ENCODE measurements at places on chromosomes 7 and 10.

DNA sequence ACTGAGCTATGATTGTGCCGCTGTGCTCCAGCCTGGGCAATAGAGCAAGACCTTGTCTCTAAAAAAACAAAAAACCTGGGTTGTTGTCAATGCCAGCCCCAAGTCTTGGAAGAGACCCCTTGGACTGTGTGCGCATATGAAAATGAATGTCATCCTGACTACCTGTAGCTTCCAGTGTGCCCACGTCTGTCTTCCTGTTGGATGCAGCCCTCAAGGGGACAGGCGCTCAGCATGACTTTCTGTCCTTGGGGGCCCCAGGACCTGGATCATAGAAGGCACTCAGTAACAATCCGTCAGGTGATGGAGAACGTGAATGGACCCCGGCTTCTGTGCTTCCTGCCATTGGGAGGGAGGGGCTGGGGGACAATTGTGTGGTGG is 9.0 kb downstream of the PRF1 start:
- no peak for DNase-seq

DNA sequence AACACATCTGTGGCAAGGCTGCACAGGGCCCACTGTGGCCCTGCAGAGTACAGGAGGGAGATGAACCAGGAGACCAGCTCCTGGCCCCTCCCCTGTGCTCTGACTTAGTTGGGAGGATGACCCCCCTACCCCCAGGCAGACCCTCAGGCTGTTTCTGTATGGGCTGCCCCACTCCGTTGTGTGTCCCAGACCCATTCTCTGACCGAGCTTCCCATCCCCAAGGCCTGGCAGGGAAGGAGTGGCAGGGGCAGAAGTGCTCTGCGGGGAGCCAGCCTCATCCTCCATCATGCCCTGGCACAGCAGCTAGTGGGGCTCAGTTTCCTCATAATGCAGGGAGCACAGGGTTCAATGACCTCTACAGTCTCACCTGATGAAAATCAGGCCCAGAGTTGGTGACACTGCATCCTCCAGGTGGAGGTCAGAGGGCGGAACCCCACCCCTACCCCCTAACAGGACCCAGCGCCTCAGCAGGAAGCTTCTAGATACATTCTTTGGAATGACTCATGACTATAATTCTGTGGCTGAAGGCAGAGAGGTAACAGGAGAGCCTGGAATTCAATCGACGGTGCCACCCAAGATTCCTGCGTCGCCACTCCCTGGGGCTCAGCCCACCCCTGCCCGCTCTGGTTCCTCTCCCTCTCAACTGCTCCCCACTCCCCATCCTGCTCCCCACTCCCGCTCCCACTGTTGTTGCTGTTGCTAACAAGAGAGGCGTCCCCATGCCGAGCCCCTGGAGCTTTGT is 18.2 kb downstream of the PODXL start:
- no peak for DNase-seq

GRCh38 chr7:36605261-36606051 is 118.8 kb downstream of the AOAH start:
- no peak for DNase-seq

GRCh38 chr10:116669080-116669479 is 48.3 kb downstream of the PNLIPRP2 start:
- no peak for DNase-seq

- DNase-seq, result no peak
Measured at GRCh38 chr7:25754333-25754732, 397.7 kb upstream of the NFE2L3 start.

- no peak for DNase-seq
Measured at GRCh38 chr7:101278461-101279292, 33.8 kb upstream of the FIS1 start.

DNA sequence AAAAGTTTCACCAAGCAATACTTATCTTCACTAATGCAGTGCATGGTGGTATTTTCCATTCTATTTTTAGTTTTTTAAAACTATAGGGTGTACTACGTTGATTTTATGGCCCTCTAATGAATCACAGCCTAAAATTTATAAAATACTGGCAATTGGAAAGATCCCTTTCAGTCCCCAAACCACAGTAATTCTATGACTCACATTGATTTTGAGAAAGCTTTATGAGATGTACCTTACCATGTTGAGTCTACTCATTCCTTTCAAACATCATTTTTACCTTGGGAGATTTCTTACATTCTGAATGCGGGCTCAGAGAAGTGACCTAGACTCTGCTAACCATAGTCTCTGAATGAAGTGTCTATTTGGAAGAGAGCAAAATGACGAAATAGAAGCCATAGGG is 141.6 kb downstream of the GPR85 start:
- no peak for DNase-seq

DNA sequence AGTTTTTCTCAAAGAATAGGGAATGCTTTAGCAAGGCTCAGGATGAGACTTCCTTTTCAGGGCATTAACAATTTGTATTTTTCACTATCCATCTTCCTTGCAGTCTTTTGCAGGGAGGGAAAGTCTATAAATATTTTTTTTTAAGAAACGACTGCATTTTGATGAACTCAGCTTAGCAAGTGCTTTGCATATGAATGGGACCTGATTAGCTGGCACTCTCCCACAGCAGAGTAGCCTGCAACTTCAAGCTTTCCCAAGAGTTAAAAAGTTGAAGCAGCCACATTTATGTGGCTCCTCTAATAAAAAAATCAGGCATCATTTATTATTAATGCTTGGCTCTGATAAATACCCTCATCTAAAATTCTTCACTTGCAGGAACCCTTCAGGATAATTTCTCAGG is 134.0 kb downstream of the GRID1 start:
- no peak for DNase-seq

DNA sequence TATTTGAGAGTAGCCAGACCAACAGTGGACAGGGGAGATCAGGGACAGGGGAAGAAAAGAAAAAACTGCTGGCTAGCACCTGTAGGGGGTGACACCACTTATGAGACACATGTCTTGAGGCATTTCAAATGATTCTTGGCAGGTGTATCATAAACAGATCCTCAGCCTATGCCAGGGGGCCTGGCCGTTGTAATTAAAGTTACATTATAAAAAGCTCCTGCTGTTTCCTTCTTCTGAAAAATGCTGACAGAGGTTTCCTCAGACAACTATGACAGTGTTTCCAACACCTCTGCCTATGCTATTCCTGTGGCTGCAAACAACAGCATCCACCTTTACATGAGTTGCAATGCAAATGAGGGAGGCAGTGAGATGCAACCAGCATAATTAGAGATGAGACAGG is 281.0 kb upstream of the PTER start:
- DNase-seq, result no peak

GRCh38 chr10:132740588-132740987 is 45.4 kb downstream of the NKX6-2 start:
- DNase-seq, result no peak

DNA sequence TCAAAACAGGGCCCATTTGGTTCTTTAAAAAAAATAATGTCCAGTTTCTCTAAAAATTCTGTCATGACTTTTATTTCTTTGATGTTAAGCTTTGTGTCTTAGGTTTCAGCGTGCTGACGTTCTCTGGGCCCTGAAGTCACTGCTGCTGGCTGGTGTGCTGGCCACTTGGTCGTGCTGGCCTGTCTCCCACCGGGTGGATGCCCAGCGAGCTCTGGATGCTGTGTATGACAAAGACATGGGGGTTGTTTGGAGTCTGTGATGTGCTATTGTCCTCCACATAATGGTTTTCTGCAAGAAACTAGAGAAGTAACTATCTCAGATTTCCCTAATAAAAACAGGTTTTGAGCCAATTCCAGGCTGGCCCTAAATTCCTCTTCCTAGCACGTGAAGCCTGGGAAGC is 9.5 kb upstream of the IDI2 start:
- no peak for DNase-seq

GRCh38 chr10:131869344-131869743 is 31.5 kb upstream of the PPP2R2D start:
- no peak for DNase-seq

- DNase-seq, result no peak
Measured at GRCh38 chr7:122299624-122300210, 4.8 kb downstream of the FEZF1 start.

DNA sequence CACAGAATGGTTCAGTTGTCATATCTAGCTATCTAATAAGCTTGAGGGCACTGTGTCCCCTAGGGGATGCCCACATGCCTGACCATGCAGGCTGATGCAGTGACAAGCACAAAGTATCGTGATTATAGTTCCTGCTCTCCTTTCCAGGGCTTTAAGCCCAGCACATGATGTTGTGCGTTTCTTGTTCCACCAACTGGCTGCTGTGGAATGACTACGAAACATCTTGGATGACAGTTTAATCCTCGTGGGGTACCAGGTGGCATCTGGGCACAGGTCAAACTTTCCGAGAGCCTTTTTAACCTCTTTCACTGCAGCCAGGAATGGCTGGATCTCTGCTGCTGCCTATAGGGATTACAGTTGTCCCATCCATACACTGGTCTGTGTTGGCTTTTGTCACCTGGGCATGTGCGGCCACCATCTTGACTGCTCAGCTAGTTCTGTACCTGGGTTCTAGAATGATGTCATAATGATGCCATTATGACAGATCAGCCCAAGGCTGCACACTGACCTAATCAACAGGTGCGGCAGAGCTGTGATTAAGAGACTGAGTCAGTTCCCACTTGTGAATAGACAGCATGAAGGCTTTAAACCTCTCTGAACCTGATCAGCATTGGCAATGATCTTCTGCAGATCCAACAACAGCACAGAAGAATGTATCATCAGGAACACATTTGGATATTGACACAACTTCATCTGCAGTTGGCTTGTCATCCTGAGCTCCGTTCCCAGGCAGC is 144.1 kb downstream of the DLG5 start:
- DNase-seq, result no peak

- DNase-seq, result no peak
Measured at GRCh38 chr10:7634142-7634894, 32.4 kb downstream of the ITIH5 start.
